NCI-H1436 (cell line): ENCODE measurements at places on chromosomes 12 and 14.
A peak's percentile ranks its signal among the peaks of the same experiment; 100 is the strongest.

GRCh38 chr14:21043387-21043973 is 1.3 kb downstream of the RNASE7 start:
- no peak for DNase-seq

GRCh38 chr12:76444408-76444984 is 96.3 kb upstream of the BBS10 start:
- DNase-seq = no peak

GRCh38 chr12:24705741-24706358 is 243.1 kb downstream of the BCAT1 start:
- DNase-seq = no peak

- no peak for DNase-seq
Measured at GRCh38 chr12:68428724-68429501, 96.8 kb upstream of the MDM1 start.

DNA sequence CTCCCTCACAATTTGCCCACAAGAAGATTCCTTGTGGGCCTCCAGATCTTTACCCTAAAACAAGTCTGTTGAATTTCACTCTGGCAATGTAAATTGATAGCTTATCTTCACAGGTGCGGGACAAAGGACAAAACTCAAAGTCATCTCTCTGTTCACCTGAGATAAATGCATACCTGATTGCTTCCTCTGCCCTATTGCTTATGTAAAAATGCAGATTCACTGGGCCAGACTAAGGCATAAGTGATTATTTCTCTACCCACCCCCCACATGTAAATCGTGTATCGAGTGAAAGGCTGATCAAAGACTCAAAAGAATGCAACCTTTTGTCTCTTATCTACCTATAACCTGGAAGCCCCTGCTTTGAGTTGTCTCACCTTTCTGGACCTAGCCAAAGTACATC is 316.8 kb downstream of the SSPN start:
- DNase-seq = no peak

GRCh38 chr12:31822761-31823160 is 93.9 kb upstream of the AMN1 start:
- DNase-seq = no peak

DNA sequence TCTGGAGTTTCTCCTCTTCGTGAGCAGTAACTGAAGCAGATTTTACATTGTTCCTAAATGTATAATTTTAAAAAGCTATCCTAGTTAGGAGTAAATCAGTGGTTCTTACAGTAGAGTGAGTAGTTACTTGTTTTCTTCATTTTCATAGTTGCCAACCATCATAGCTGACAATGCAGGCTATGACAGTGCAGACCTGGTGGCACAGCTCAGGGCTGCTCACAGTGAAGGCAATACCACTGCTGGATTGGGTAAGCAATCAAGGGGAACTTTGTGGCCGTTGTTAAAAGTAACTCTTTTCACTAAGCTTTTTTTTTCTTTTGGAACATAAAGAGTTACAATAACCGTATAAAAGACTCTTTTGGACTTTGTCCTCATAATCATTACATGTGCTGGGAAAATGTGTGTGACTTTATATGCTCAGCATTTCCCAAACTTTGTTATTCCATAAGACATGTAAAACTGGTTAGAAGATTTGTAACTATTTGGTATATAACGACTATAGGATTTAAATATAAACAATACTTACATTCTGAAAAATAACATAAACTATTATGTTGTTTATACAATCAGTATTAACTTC is 12.4 kb downstream of the LRRC10 start:
- DNase-seq = no peak

DNA sequence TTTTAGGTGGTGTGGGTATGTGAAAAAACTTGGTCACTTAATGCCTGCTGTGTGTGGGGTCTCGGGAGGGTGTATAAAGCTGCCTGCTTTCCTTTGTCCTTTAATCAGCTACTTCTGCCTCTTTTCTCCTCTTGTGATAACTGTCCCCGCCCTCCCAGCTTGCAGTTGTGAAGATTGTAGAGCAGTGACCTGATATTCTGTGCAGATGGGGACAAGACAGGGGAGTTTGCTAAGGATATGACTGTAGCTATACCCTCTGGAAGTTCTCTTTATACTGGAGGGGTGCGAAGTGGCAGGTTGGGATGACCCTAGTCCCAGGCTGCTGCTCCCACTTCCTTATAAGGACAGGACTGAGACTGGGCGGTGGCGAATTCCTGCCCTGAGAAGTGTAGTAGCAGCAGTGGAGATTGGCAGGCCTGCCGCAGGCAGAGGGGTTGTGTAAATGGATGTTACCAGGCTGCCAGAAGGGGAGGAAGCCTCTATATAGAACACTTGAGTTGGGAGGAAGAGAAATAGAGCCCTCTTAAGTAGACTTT is 835 bp downstream of the MYL6 start:
- no peak for DNase-seq

GRCh38 chr14:46988312-46988711 is 336.7 kb upstream of the RPL10L start:
- no peak for DNase-seq

DNA sequence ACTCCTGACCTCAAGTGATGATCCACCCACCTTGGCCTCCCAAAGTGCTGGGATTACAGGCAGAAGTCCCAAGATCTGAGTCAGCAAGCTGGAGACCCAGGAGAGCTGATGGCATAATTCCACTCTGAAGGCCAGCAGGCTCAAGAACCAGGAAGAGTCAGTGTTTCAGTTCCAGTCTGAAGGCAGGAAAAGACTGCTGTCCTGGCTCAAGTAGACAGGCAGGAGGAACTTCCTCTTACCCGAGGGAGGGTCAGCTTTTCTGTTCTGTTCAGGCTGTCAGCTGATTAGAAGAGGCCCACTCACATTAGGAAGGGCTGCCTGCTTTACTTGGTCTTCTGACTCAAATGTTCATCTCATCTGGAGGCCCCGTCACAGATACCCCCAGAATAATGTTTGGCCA is 206.0 kb upstream of the MYL2 start:
- no peak for DNase-seq

DNA sequence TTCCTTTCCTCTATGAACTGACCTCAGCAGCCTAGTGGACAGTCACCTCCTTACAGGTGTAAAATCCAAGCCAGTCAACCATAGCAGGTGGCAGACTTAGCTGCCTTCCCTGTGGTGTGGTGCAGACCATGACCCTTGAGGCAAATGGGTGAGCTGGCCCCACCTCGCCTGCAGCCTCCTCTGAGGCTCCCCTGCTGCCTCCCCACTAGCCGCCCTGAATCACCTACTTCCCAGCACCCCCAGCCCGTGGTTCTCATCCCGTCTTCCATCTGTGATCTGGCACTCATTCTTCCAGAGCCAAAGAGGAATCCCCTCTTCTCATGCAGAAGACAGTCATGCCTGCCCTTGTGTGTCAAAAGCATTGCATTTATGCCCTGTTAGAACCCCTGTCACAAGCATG is 34.4 kb upstream of the TSPAN9 start:
- DNase-seq = no peak

DNA sequence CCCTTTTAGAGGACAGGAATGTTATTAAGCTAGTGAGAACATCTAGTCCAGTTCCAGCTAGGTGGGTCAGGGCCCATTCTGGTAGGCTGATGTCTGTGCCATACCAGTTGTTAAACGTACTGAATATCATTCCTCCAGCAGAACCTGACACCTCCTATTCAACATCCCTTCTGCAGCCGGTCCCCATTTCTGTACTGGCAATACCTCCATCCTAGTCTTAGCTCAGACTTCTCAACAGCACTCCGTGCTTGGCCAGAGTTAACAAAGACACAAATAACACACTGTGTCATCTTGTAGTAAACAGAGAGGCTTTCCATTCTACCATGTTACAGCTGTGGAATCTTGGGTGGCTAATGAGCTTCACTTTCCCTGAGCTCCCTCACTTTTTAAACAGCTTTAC is 94.3 kb upstream of the PDE3A start:
- no peak for DNase-seq

GRCh38 chr14:56630707-56631106 is 51.1 kb downstream of the TMEM260 start:
- no peak for DNase-seq

DNA sequence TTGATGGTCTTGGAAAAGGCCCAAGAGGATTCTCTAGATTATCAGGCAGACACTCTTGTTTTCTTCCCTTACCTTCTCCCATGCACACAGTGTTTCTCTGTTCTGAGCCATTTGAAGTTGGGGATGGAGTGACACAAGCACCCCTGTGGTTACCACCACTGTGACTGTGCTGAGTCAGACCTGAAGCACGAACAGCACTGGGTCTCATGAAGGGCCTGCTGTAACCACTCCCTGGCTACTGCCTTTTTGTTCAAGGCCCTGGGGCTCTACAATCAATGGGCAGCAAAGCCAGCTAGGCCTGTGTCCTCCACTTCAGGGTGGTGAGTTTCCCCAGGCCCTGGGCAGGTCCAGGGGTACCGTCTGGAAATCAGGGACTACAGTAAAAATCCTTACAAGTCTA is 65.5 kb downstream of the TSPAN8 start:
- no peak for DNase-seq

- DNase-seq = no peak
Measured at GRCh38 chr14:99860219-99860618, 67.0 kb downstream of the EML1 start.

DNA sequence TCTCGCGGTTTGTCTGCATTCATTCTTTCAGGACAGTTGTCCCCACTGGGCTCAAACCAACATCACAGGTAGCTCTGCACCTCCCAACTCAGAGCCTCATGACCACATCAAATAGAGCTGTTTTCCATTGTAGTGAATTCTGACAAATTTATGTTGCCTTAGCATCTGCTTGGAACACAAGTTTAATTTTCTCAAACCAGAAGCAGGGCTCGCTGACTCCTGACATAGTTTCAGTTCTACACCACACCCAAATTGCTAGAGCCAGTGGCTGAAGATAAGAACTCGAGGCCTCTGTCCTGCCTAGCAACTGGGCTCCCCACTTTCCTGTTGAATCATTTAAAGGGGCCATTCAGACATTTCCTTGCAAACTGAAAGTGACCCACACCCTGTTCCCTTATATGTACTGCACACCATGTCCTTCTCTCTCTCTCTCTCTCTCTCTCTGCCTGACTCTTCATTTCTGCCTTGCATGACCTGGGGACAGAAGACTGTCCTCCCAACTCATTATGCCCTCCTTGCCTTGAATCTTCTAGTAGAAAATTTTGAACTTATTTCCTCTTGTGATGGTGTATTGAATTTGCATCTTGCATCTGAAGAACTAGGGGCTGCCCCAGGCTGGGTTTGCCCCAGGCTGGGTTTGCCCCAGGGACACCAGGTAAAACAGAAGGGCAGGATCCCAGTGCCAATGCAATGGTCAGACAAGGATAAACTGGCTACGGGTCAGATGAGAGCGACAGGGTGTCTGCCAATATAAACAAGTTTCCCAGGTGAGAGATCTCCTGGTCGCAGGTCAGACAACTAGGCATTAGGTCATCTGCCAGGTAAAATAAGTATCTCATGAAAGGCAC is 9.7 kb upstream of the WSCD2 start:
- DNase-seq = no peak

DNA sequence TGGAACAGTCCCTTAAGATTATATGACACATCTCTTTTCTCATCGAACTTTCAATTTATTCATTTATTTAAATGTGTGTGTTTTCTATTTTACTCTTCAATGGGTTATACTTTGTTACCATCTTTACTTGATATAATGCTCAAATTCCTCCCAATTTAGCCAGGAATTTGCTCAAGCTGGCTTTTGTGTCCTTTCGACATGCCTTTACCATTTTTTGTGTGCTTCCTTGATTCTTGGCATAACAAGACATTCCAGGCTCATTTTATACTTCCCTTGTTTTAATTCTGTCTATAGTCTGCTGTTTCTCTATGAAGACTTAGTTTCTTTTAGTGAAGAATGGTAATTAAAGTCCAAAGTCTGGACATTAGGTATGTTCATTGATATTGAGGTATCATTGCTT is 315.8 kb downstream of the AEBP2 start:
- DNase-seq = no peak

GRCh38 chr12:92504594-92504981 is 198.2 kb upstream of the PLEKHG7 start:
- no peak for DNase-seq

- DNase-seq = no peak
Measured at GRCh38 chr14:64643709-64644108, 60.5 kb upstream of the PLEKHG3 start.

DNA sequence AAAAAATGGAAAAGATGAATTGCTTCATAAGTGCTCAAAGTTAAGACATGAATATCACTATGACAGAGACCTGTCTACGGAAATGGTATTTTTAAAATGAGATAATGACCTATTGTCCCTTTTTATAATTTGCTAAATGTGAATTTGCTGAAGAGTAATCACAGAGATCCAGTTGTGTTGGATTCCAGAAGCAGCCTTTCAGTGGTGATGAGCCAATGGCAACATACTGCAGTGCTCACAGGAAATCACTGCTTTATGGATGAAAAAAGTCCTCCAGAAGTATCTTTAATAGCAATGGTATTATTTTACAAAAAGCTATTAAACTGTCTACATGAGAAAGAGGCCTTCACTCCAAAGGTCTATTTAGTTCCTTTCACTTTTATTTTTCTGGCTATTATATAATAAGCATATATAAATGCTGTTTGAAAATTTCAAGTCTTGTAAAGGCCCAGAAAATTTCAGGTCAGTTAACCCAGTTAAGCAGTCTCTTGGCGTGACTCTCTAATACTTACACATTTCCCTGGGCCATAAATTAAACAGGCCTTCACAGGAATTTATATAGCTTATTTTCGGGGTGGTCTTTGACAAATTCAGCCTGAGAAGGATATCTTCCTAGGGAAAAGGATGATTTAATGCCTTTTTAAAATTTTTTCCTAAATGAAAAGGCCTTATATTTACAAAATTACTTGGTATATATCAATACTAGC is 55.4 kb downstream of the KCNJ8 start:
- DNase-seq = no peak

DNA sequence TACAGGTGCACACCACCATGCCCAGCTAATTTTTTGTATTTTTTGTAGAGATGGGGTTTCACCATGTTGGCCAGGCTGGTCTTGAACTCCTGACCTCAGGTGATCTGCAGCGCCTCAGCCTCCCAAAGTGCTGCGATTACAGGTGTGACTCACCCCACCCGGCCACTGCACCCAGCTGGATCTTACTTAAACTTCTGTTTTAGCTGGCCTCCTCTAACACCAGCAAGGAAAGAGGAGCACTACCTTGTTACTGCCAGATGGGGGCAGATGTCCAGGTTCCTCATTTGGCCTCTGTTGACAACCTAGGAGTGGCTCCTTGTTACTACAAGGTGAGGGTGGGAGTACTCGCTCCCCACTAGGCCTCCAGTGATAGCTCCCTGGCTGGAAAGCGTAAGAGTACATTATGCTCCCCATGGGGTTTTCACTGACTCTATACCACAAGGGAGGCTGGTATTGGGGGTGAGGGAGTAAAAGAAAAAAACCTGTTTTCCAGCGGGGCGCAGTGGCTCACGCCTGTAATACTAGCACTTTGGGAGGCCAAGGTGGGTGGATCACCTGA is 13.2 kb upstream of the ARF6 start:
- peak; percentile 51 for DNase-seq

DNA sequence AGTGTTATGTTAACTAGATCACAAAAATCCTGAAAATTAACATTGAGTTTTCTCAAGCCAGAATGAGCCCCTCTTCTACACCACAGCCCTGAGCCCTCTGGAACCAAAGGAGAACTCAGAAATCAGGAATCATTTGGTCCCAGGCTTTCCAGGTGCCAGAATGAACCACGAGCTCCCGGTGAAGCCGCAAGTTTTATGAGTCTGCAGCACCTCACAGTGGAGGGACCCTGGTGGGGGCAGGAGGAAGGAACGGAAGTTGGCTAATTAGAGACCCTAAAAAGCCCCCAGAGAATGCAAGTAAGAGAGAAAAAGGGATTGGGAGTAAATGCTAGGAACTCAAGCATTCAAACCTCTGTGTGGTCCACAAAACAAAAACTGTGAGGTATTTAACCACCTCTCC is 52.9 kb upstream of the BCL2L14 start:
- no peak for DNase-seq
